ENCODE measurements at places on chromosomes 3 and 15. TPM values are rescaled to one million over a fixed set of nuclear protein-coding genes. Genes with fewer than 3 reads are reported as not detected.

DNA sequence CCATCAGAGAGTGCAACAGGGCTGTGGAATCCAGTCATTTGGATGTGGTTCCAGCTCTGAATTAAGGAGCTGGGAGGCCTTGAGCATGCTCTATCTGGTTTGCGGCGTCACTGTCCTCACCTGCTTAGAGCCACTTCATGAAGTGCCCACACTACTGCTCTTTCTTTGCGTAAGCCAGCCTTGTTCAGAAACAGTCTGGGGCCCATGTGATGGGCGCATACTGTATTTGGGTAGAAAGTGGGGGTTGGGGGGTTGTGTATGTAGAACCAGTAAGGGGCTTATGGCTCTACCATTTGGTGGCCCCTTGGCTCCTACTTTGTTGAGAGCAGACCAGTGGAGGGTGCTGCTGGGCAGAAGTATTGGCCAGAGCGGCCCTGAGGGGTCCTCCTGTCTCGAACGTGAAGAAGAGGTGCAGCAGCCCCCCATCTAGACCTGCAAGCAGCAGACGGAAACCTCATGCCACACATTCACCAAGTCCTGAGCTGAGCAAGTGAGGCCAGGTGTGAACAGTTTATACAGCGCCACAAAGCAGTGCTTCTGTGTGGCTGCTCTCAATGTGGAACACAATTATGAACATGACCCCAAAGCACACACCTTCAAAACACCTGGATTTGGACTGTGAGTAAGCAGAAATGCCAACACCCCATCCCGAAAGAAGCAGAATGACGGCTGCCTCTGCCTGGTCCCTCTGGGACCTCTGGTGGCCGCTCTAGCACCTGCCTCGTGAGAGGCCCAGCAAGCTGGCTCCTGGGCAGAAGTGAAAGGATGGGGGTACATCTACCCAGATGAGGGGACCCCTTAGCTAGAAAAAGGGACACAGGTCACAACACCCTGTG lies 26.6 kb downstream of the SRPRB start:
- no peak for DNase-seq

DNA sequence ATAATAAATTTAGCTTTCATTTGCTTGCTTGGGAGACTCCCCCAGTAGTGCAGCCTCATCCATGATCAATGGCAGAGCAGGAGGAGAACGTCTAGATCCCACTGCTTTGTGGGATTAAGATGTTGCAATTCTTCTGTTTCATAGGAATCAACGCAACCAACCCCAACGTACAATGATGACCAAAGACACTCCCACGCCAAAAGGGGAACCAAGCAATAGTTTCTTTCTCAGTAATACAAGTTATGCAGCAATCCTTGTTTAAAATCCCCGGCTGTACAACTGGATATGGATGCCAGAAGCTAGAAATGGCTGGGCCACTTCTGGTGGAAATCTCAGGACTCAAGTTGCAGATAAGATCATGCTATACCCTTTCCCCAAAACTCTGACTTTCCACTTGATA lies 411.2 kb downstream of the VPS13C start:
- DNase-seq: no peak

DNA sequence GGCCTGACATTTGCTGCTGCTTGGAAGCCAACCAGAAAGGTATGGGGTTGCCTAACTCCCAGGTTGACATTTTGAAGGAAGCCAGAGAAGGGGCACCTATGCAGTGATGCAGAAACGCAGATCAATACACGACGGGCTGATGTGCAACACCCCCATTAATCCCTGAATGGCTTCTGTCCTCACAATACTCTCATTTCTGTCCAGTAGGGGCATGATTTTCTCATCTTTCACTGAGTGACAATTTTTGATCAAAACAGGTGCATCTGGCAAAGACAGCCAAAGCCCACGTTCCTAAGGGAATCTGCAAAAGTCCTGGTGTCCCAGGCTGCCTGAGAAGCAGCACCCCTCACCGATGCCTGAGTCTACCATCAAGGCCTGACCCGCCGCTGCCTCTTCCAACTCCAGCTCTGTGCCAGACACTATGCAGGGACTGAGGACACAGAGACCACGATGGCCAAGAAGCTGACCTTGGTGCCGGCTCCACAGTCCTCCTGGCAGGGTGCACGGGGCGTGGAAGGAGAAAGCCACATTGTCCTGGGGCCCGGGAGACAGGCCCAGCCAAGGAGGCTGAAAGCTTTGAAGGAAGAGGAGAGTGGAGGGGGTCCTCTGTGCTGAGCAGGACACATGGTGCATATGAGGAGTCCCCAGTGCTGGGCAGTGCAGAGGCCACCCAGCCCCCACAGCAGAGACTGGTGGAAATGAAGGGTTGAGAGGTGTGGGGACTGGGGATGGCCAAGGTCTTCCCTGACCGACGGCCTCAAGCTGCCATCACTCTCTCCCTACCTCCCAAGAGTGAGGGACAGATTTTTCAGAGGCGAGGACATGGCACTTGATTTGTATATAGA lies 159.6 kb downstream of the NUP210 start:
- no peak for DNase-seq

GRCh38 chr15:101017093-101017754 lies 98.1 kb downstream of the LRRK1 start:
- peak; percentile 37 for DNase-seq

- DNase-seq: no peak
These were observed 25.8 kb upstream of the KCNMB3 start for GRCh38 chr3:179276743-179277142.

- no peak for DNase-seq
These were observed 301.9 kb upstream of the NR2F2 start for GRCh38 chr15:96028620-96029019.

MRAS gene
- total RNA-seq: 6.1 TPM

Measured in left lobe of liver (tissue), 2 donors.